ENCODE measurements at places on chromosomes 4 and X. TPM values are rescaled to one million over a fixed set of nuclear protein-coding genes. Genes with fewer than 3 reads are reported as not detected.

DNA sequence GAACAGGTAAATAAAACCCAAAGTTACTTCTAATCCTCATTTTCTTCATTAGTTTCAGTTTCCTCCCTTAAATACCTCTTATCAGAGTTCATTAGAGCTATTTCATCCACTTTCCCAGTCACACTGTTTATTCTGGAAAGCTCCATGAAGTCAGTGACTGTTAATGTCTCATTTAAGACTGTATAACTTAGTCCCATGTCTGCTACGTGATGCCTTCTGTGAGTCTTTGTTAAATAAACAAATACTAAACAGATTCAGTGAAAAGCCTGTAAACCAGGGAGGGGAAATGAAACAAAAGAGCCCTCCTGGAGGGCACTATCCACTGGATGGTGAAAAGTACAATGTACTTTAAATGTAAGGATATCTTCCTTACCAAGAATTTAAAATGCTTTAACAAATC lies 24.7 kb downstream of the ACE2 start:
- no peak for DNase-seq

GRCh38 chr4:38670939-38671591 lies 7.1 kb downstream of the KLF3 start:
- peak; percentile 22 for DNase-seq

GRCh38 chr4:145880355-145880960 lies 58.2 kb downstream of the ZNF827 start:
- DNase-seq, result no peak

SSX2 gene
- not detected for total RNA-seq

MAPK10 gene
- total RNA-seq, result 24.1 TPM
